Neural crest cell (in vitro differentiated cells): ENCODE measurements at places on chromosomes 3 and 15. TPM values are rescaled to one million over a fixed set of nuclear protein-coding genes. Genes with fewer than 3 reads are reported as not detected.

GRCh38 chr15:66849393-66849745, 147.3 kb downstream of the SMAD6 start:
- H3K36me3 ChIP-seq = no peaks in the 10 kb centered on the region
- H3K4me1 ChIP-seq = peaks cover 18% of the 10 kb centered on the region
- H3K4me3 ChIP-seq = no peak overlapping the region

GRCh38 chr15:89406940-89407607, 72.5 kb upstream of the POLG start:
- H3K4me1 ChIP-seq = peaks cover 23% of the 10 kb centered on the region
- peaks cover 100% of the 10 kb centered on the region for H3K27me3 ChIP-seq
- no peak overlapping the region for H3K27ac ChIP-seq
- no peaks in the 10 kb centered on the region for H3K36me3 ChIP-seq
- DNase-seq = no peak
- H3K4me3 ChIP-seq = no peak overlapping the region

The ATR gene
- 23.3 and 27.5 TPM in 2 replicates for total RNA-seq

DNA sequence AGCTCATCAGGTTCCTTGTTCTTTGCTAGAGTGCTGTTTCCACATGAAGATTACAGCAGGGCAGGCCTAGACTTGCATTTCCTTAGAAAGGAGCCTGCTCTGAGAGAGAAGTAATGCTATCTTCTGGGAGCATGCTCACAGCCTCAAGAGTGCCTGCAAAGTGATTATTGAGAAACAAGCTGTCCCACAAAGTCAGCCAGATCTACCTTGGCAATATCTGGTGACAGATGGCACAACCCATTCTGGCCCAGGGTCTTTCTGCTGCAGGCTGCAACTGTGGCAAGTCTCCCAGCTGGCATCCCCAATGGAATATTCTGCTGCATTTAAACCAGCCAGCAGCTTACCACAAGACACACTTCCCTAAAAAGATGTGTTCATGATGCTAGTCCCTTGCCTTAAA, 29.3 kb downstream of the MTMR10 start:
- H3K4me3 ChIP-seq = no peak overlapping the region
- no peaks in the 10 kb centered on the region for H3K27me3 ChIP-seq
- H3K36me3 ChIP-seq = peaks cover 21% of the 10 kb centered on the region
- H3K4me1 ChIP-seq = no peaks in the 10 kb centered on the region
- no peak for DNase-seq

GRCh38 chr3:160757233-160758106, 1.4 kb downstream of the PPM1L start:
- H3K27ac ChIP-seq = no peak overlapping the region
- H3K27me3 ChIP-seq = peaks cover 11% of the 10 kb centered on the region
- peak; percentile 3 for DNase-seq
- peak overlapping the region; percentile 97 for H3K4me3 ChIP-seq

DNA sequence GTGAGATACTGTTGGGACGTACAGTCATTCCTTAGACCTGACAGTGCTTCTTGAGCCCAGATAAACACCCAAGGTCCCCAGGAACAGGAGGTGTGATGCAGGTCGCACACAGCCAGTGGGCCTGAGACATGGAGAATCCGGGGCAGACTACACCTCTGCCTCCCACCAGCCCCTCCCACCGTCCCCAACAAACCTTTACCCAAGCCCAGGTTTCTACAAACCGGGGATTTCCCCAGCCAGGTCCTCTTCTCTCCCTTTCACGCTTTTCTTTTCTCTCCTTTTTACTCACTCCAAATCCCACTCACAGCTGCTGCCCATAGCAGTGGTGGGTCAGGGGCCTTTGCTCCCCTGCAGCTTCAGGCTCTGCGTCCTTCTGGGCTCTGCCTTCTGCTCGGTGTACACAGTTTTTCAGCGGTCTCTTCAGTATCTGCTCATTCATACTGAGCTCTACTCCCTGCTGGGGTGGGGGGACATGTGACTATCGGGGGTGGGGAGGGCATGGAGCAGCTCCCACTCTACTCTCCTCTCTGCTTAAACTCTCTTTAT, 4.8 kb upstream of the PCSK6 start:
- H3K36me3 ChIP-seq = no peaks in the 10 kb centered on the region
- no peak overlapping the region for H3K27ac ChIP-seq
- H3K4me3 ChIP-seq = peak overlapping the region; percentile 58
- H3K27me3 ChIP-seq = peaks cover 55% of the 10 kb centered on the region
- no peak for DNase-seq

The NEK10 gene
- 1.6 and 2.7 TPM in 2 replicates for total RNA-seq

DNA sequence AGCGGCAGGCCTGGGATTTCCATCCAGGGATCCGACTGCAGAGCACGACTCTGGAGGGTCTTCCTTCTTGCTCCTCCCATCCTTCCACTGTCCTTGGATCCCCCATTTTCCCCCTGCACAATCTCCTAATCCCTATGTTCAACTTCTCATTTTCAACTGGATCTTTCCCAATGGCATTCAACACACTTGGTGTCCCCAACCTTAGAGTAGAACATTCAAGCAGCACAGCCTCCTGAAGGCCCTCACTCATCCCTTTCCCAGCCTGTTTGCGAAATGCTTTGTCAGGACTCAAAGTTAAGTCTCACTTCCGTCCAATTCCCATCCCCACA, 32.3 kb downstream of the RPN1 start:
- peaks cover 16% of the 10 kb centered on the region for H3K4me1 ChIP-seq
- H3K36me3 ChIP-seq = peaks cover 13% of the 10 kb centered on the region
- peak overlapping the region; percentile 98 for H3K4me3 ChIP-seq
- peak overlapping the region; percentile 94 for H3K27ac ChIP-seq

- DNase-seq = no peak
- H3K27ac ChIP-seq = no peak overlapping the region
- no peaks in the 10 kb centered on the region for H3K27me3 ChIP-seq
- H3K4me3 ChIP-seq = no peak overlapping the region
- peaks cover 34% of the 10 kb centered on the region for H3K4me1 ChIP-seq
- no peaks in the 10 kb centered on the region for H3K36me3 ChIP-seq
Observed at GRCh38 chr15:100002787-100003536, 269.7 kb upstream of the LYSMD4 start.

- H3K4me1 ChIP-seq = no peaks in the 10 kb centered on the region
- no peak for DNase-seq
- H3K27ac ChIP-seq = no peak overlapping the region
- no peaks in the 10 kb centered on the region for H3K36me3 ChIP-seq
- no peaks in the 10 kb centered on the region for H3K27me3 ChIP-seq
Observed at GRCh38 chr15:38474155-38474757, 20.3 kb downstream of the FAM98B start.

GRCh38 chr15:33534642-33535041, 223.9 kb downstream of the RYR3 start:
- H3K36me3 ChIP-seq = no peaks in the 10 kb centered on the region
- H3K27me3 ChIP-seq = peaks cover 38% of the 10 kb centered on the region
- no peaks in the 10 kb centered on the region for H3K4me1 ChIP-seq
- H3K27ac ChIP-seq = no peak overlapping the region
- no peak for DNase-seq

GRCh38 chr3:1587426-1587825, 494.6 kb downstream of the CNTN6 start:
- H3K27me3 ChIP-seq = no peaks in the 10 kb centered on the region
- H3K27ac ChIP-seq = no peak overlapping the region

DNA sequence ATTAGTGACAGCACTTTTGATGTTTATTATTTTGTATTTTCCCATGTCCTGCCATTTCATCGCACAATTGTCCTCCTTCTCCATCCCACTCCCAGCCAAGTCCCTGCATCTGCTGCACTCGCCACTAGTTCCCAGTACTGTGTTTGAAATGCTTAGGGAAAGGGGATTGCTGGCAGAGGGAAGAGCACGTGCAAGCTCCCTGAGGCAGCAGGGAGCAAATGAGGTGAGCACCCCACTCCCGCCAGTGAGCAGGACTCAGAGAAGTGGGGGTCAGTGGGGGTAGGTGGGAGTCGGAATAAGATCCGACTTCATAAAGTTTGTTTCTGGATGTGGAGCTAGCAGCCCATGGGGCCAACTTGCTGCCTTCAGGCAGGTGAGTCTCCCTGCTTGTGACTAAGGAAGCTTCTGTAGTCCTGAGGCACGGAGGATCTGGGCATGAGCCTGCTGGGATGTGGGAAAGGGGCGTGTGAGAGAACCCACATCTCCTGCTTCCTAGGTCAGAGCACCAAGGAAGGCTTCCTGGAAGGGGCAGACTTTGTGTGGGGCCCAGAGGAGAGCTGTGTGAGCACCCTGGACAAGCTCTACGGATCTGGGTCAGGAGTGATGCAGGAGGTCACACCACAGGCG, 99.7 kb upstream of the TLE3 start:
- no peak overlapping the region for H3K27ac ChIP-seq
- no peaks in the 10 kb centered on the region for H3K36me3 ChIP-seq
- peaks cover 9% of the 10 kb centered on the region for H3K27me3 ChIP-seq
- peaks cover 39% of the 10 kb centered on the region for H3K4me1 ChIP-seq
- no peak for DNase-seq
- H3K4me3 ChIP-seq = no peak overlapping the region

- no peaks in the 10 kb centered on the region for H3K27me3 ChIP-seq
- H3K27ac ChIP-seq = no peak overlapping the region
- peaks cover 11% of the 10 kb centered on the region for H3K36me3 ChIP-seq
- no peak overlapping the region for H3K4me3 ChIP-seq
- H3K4me1 ChIP-seq = no peaks in the 10 kb centered on the region
Observed at GRCh38 chr3:160941885-160942494, 163.2 kb downstream of the B3GALNT1 start.

The ERC2 gene
- 12.2 and 13.5 TPM in 2 replicates for total RNA-seq

The GOLGA8G gene
- not detected in 2 replicates for total RNA-seq

GRCh38 chr3:98778852-98779413, 15.8 kb downstream of the ST3GAL6 start:
- peak overlapping the region; percentile 64 for H3K27ac ChIP-seq
- H3K27me3 ChIP-seq = no peaks in the 10 kb centered on the region
- no peak overlapping the region for H3K4me3 ChIP-seq
- peaks cover 33% of the 10 kb centered on the region for H3K4me1 ChIP-seq

DNA sequence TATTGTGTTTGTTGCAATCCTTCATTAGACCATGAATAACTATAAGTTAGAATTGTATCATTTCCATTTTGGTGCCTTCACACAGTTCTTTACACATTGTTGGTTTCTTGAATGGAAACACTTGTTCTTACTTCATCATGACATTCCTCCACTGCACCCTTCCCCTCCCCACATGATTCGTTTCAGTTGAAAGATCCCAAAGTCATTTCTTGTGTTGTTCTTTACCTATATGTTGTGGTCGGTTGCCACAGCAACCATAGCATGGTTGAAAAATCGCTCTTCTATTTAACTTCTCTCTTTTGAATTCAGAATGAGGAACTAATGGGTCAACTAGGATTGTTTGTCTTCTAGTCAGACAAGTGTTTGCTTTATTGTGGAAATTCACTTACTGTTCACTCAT, 103.3 kb downstream of the IL1RAP start:
- H3K36me3 ChIP-seq = no peaks in the 10 kb centered on the region
- H3K27me3 ChIP-seq = peaks cover 44% of the 10 kb centered on the region
- H3K4me1 ChIP-seq = peaks cover 21% of the 10 kb centered on the region
- H3K4me3 ChIP-seq = no peak overlapping the region

DNA sequence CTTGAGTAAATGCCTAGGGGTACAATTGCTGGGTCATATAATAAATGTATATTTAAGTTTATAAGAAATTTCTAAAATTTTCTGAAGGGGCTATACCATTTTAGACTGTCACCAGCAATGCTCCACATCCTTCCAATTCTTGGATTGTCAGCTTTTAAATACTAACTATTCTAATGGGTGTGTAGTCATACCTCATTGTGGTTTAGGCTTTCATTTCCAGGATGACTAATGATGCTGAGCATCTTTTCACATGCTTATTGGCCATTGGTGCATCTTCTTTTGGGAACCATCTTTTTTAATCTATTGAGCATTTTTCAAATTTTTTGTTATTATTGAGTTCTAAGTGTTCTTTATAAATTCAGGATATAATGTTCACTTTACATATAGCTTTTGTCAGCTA, 52.5 kb upstream of the CORO2B start:
- H3K4me3 ChIP-seq = no peak overlapping the region
- H3K27me3 ChIP-seq = no peaks in the 10 kb centered on the region
- H3K36me3 ChIP-seq = no peaks in the 10 kb centered on the region
- DNase-seq = no peak

DNA sequence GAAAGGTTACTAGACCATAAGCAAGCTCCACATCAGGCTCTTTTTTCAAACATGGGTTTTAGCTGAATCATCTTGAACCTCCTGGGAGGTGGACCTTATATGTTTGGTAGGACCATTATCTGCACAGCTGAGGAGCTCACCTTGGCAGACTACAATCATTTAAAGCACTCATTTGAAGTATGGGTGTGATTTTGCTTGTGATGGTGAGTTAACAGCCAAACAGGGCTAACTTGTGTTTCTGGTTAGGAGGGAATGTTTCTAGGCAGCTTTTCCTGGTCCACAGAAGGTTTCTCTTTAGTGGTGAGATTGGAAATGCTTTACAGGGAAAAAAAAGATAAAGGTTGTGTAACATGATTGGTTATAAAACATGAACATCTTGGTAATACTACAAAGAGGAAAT, 61.8 kb downstream of the ARHGEF26 start:
- DNase-seq = no peak
- H3K27ac ChIP-seq = no peak overlapping the region
- peaks cover 13% of the 10 kb centered on the region for H3K4me1 ChIP-seq

GRCh38 chr15:89492111-89492641, 4.2 kb downstream of the RHCG start:
- no peak overlapping the region for H3K4me3 ChIP-seq
- H3K27me3 ChIP-seq = peaks cover 69% of the 10 kb centered on the region
- H3K36me3 ChIP-seq = no peaks in the 10 kb centered on the region
- peak; percentile 58 for DNase-seq

DNA sequence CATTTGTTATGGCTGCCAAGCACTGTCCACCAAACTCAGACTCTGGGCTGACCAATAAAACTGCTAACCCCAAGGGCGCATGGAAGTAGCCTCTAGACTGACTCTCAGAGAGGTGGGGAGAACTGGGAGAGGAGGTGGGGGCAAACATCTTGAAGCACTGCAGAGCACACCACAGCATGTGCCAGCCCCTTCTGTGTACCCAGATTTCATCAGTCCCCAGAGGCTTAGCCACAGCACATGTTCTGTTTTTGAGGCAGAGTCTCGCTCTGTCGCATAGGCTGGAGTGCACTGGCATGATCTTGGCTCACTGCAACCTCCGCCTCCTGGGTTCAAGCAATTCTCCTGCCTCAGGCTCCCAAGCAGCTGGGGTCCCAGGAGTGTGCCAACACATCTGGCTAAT, 119.5 kb upstream of the SPATA12 start:
- H3K36me3 ChIP-seq = peaks cover 7% of the 10 kb centered on the region
- no peaks in the 10 kb centered on the region for H3K4me1 ChIP-seq
- no peak overlapping the region for H3K4me3 ChIP-seq
- DNase-seq = no peak
- H3K27ac ChIP-seq = peak overlapping the region; percentile 40
